Fibroblast of villous mesenchyme (primary cell): ENCODE measurements at places on chromosomes 12 and 14. TPM values are rescaled to one million over a fixed set of nuclear protein-coding genes. Genes with fewer than 3 reads are reported as not detected.

GRCh38 chr12:82651489-82651888 is 35.2 kb upstream of the TMTC2 start:
- no peak for DNase-seq

- DNase-seq = peak; percentile 89
Measured at GRCh38 chr12:48194799-48195201, 8.3 kb downstream of the OR10AD1 start.

GRCh38 chr14:84825481-84826251 is 704.3 kb upstream of the FLRT2 start:
- DNase-seq = peak; percentile 1

DNA sequence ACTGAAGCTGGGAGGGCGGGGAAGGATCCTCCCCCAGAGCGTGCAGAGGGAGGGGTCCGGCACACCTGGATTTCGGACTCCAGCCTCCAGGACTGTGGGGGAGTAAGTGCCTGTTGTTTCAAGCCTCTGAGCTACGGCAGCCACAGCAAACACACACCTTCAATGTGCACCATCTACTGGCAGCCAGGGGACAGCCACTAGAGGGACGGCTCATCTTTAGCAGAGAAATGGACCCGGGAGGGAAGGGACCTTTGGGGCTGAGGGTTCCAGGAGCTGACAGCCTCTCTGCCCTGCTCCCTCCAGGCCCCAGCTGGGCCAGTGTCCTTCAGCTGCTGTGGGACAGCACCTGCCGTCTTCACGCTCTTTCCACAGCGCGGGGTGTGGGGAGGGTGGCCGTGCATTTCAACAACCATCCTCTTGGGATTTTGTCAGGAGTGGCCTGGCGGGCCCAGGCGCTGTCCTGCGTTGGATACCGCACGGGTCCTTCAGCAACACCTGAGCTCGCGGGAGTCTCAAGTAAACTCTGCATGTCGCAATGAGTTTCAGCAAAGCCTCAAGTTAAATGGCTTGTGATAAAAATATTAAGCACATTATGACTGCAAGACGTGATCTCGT is 209.2 kb upstream of the C14orf180 start:
- DNase-seq = no peak

GRCh38 chr14:57811998-57812546 is 53.8 kb downstream of the SLC35F4 start:
- DNase-seq = no peak

DNA sequence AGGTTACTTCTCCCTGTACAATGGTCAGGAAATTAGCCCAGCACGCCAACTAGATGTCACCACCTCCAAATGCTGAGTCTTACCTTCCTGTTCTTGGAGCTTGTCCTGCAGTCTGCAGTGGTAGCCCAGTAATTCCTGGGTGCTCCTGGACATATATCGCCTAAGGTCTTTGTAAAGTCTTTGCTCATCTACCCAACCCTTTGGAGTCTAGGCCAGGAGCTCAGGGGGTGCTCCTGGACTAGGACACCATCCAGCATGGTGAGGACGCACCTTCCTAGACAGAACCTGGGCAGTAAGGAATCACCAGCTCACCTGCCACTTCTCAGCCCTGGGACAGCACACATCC is 569 bp downstream of the SERPINA10 start:
- no peak for DNase-seq

GRCh38 chr14:104699426-104699748 is 10.0 kb downstream of the INF2 start:
- DNase-seq = no peak

DNA sequence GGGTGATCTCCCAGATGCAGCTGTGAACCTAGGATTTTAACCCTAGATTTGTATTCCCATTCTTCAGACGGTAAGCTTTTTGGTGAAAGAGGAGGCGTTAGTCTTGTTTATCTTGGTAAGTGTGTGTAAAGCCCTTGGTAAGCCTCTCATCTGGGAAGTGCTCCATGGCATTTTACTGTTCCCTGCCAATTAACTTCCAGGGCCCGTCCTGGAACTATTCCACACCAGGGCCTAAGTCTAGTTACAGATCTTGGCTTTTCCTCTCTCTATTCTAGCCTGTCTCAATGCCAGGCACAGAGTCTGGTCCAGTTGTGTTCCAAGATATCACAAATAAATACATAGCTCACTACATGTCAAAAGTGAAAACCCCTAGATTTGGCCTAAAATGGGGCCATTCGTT is 42.4 kb downstream of the YEATS4 start:
- DNase-seq = peak; percentile 29

DNA sequence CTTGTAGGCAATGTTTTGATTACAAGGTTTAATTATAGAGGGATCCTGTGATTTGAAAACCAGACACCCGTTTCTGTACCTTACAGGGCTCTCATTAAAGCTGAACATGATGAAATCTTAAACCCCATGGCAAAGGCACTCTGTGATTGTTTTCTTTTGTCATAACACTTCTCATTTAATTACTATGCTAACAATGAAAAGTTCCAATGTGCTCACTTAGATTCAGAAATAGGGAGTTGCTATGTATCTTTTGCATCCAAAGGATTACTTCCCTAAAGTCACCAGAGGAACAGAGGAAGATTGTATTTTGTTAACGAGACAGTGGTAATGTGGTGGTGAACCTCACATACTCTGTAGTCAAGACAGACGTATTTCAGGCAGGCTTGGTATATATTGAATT is 81.5 kb upstream of the MYF6 start:
- DNase-seq = peak; percentile 29

The ETFBKMT gene
- 2.3 and 2.6 TPM in 2 replicates for total RNA-seq

DNA sequence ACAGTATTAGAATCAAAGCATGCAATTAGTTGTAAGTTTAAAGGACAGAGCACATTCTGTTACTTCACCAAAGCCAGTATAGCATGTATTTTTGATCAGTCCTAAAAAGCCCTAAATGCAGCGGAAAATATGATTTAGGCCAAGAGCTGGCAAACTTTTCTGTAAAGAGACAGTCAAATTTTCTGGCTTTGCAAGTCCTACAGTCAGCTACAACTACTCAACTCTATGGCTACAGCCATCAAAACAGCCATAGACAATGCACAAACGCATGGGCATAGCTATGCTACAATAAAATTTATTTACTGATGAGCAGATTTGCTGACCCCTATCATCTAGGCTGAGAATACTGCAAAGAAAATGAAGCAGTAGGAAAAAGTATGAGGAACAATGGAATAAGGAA is 52.9 kb downstream of the ATXN2 start:
- DNase-seq = no peak

GRCh38 chr14:80584744-80585505 is 356.6 kb downstream of the CEP128 start:
- no peak for DNase-seq

DNA sequence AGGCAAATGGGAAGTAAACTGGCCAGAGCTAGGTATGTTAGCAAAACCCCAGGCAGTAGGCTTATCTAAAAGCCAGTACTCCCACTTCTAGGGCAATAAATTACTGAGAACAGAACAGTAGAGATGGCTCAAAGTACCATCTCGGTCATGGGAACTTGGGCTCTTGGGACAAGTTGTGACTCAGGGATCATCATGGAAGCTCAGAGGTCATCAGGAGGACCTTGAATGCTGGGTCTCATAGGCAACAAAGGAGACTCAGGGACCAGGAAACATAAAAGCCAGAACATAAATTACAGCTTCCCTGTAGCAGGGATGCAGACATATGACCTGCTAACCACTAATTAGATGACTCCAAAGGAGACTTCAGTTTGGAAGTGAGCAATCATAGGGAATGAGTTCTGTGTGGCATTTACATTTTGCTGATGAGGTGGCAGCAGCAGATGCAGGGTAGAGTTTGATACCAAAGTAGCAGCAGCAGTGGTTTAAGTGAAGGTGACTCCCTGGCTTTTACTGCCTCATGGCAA is 97.6 kb upstream of the SCAF11 start:
- DNase-seq = no peak

The GTF2A1 gene
- 20.9 and 28.9 TPM in 2 replicates for total RNA-seq

- no peak for DNase-seq
Measured at GRCh38 chr12:57133013-57133569, 4.8 kb downstream of the LRP1 start.

GRCh38 chr14:84028080-84028604 is 1501.8 kb upstream of the FLRT2 start:
- DNase-seq = no peak

GRCh38 chr12:56221232-56221756 is 428 bp downstream of the RNF41 start:
- peak; percentile 66 for DNase-seq

- no peak for DNase-seq
Measured at GRCh38 chr12:80178846-80179245, 79.5 kb downstream of the OTOGL start.

DNA sequence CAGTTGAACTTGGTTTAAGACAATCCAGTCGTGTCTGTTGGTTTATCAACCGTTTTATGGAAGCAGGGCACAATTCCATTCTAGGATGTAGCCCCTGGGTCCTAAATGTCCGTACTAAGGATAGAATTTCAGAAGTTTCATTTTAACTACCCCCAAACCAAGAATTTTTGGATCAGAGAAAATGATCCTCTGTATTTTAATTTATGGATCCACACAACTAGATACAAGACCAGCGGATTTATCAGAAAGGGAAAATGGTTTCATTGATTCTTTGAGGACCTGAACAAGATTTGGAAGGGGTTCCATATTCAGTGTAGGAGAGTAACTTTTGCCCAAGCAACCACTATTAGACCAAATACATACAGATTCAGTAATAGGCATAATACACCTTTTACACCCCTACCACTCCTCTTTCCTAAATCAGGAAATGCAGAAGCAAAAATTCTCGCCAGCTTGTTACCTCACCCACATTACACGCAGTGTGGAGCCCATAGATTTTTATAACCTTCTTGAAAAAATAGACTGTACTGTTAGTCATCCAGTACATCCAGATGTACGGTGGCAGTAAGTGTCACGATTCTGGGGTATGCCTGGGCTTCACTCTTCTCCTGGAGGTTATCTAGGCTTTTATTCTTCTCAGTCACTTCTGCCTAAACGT is 1.4 kb upstream of the FBXL14 start:
- no peak for DNase-seq

The STRN3 gene
- 53.5 and 83.3 TPM in 2 replicates for total RNA-seq

The HVCN1 gene
- 5.6 and 5.8 TPM in 2 replicates for total RNA-seq

GRCh38 chr12:70260646-70261045 is 17.4 kb downstream of the CNOT2 start:
- DNase-seq = no peak

The INHBC gene
- under 0.01 TPM in 1 of 2 replicates, not detected in the other for total RNA-seq

DNA sequence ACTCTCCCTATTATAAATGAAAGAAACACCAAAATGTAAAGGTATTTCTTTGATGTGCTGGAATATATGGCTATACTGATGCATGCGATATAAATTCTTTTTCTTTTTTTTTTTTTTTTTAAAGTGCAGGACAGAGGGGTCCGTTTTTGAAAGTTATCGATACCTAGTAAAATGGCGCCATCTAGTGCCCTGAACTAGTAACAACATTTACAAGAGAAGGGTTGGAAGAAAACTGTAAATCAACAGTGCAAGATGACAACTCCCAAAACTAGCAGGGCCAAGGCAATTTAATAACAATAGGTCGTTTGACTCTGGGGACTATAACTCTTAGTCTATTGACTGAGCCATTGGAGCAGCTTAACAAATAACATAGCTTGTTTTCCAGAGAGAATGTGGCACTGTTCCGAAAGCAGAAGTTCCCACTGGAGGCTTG is 137.7 kb downstream of the SPTSSA start:
- peak; percentile 53 for DNase-seq

GRCh38 chr12:3436461-3437065 is 54.4 kb upstream of the PRMT8 start:
- DNase-seq = no peak

The CCDC63 gene
- not detected in 2 replicates for total RNA-seq

GRCh38 chr14:53947452-53948204 is 9.0 kb downstream of the BMP4 start:
- DNase-seq = peak; percentile 38

The OR4Q3 gene
- total RNA-seq = not detected in 2 replicates

The STXBP6 gene
- total RNA-seq = 2.9 and 4.7 TPM in 2 replicates

DNA sequence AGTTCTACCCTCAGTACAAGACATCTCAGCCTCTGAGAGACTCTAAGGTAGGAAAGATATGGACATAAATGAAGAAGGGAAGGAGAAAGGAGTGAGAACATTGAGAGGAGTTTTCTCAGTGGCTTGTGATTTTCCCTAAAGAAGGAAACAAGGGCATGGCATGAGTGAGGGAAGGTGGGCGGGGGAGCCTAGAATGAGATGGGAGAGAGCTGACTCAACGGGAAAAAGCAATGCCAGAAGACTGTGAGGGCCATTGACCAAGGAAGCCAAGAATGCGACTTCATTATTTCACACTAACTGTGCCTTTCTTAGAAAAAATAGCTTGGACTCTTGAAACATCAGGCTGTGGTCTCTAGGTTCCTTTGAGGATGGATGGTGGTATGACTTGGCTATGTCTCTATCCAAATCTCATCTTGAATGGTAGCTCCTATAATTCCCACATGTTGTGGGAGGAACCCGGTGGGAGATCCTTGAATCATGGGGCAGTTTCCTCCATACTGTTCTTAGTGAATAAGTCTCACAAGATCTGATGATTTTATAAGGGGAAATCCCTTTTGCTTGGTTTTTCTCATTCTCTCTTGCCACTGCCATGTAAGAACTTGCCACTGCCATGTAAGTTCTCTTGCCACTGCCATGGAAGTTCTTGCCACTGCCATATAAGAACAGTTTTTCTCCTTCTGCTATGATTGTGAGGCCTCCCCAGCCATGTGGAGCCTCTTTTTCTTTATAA is 279.6 kb downstream of the NUAK1 start:
- DNase-seq = no peak

DNA sequence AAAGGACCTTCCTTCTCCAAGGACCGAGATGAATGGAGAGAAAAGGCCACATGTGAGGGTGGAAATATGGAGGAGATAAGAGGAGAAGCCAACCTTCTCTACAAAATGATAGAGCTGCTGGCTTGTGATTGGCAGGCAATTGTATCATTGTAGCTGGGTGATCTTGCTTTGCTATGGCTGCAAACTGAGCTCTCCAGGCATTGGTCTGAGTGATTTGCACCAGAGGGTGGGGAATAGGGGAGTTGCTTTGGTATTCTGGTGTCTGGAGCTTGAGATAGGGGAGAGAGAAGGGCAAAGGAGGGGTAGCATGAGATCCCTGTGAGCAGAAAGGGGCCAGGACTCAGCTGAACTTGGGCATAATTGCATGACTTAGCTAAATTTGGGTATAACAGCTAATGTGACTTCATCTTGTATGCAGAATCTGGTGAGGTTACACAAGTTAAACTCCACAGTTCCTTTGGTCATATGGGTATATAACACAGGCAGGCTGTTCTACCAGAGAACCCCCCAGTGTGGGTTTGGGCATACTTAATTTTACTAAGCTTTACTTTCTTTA is 72.0 kb downstream of the FOS start:
- no peak for DNase-seq

DNA sequence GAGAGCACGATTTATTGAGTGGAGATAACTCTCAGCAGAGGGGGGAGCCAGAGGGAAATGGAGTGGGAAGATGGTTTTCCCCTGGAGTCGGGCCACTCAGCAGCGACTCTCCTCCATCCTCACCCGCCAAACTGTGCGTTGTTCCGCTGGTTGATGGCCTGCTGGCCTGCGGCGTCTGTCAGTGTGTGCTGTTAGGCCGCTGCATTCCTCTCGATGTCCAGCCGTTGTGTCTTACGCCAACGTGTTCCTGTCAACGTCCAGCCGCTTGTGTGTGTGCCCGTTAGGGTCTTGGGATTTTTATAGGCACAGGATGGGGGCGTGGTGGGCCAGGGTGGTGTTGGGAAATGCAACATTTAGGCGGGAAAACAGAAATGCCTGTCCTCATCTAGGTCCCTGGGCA is 69.2 kb downstream of the PTPRQ start:
- no peak for DNase-seq
